ENCODE measurements at places on chromosomes 5 and 9. TPM values are rescaled to one million over a fixed set of nuclear protein-coding genes. Genes with fewer than 3 reads are reported as not detected.

The RNF208 gene
- total RNA-seq: not detected

The ZNF354C gene
- 10.2 TPM for total RNA-seq

The TPPP gene
- total RNA-seq: 8.1 TPM

The FRMD3 gene
- total RNA-seq: 5.9 TPM

The LRRC70 gene
- 4.5 TPM for total RNA-seq

The C1QTNF3 gene
- total RNA-seq: 13.3 TPM

The CORO2A gene
- total RNA-seq: 1.8 TPM

The PFN3 gene
- total RNA-seq: not detected

The FOXD4 gene
- total RNA-seq: 0.55 TPM

Data from sigmoid colon (tissue), 7 donors.